HTR-8/SVneo (cell line): ENCODE measurements at places on chromosomes 3 and 15.

DNA sequence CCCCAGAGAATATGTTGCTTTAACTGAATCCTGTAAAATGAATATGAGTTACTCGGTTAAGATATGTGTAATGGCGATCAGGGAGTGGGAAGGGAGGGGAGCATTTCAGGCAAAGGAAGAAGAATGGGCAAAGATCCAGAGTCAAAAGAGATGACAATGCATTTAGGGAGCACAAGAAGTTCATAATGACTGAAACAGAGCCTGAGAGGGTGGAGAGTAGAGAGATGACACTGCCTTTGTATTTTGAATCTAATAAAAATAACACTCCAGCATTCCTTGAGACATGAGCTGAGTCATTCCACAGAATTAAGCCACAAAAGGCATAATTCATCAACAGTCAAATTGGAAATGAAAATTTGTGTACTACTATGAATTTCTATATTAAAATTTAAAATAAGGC is 105.3 kb upstream of the PEX5L start:
- no peak for DNase-seq

DNA sequence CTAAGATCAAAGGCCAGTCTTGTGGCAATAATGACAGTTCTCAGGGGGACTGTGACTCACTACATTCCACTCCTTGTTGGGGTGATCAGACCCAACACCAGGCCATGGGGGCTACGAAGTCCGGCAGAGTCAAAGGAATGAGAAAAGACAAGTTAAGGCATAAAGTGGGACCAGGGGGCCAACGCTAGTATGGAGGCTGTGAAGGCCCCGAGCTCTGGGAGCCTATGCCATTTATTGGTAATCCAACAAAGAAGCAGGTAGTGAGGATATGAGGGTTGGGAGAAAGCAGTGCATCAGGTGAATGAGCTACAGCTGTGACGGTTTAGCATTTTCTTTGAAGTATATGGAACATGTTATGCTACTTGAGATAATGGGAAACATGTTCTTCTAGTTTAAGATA is 104.4 kb upstream of the C2CD4B start:
- no peak for DNase-seq

DNA sequence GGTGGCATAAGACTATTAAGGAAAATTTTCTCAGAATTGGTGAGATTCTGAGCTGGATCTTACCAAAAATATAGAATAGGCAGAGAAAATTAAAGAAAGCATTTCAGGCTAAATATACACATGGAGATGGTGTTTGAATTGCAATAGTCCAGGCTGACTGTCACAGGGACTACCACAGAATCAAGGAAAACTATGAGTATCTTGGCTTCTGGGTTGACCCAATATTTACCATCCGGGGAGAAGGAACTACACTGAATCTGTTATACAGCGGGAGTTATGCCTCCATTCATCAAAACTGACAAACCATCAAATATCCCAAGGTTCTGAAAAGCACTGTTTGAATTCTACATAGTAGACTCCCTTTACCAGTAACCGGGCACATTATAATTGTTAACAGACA is 102.2 kb downstream of the TUSC7 start:
- DNase-seq, result no peak

GRCh38 chr3:153901152-153901551 is 220.0 kb upstream of the ARHGEF26 start:
- no peak for DNase-seq

DNA sequence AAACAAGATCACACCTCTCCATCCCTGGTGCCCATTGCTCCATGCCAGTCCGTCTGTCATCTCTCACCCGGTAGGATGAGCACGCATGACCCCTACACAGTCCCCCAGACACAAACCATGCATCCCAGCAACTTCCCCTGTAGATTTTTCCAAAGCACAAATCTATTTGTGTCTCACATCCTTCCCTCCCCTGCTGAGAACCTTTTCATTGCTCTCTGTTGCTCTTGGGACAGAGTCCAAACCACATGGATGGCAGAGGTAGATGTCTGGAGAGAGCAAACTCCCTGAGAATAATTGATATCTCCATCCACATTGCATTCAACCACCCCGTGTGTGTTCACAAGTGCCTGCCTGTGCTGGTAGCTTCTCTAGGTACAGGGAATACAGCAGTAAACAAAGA is 29.9 kb upstream of the LRTM1 start:
- no peak for DNase-seq

DNA sequence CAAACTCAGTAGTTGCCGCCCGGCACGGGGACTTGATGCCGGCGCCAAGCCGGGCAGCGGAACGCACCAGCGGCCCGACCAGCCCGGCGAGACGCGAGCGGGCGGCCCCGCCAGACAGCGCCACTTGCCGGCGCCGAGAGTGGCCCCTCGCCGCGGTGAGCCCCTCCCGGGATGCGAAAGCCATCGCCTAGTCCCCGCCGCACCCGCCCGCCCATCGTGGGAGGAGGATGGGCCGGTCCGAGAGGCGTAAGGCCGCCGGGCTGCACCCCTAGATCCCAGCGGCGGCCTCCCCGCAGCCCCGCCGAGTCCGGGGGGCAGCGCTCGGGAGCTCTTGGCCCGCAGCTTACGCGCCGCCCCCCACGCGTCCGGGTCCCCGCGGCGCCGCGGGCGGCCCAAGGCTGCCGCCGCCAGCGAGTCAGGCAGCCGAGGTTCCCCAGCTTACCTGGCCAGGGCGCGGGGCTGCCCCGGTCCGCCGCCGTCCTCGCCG is 609 bp downstream of the GOLGA8A start:
- peak; percentile 10 for DNase-seq

- no peak for DNase-seq
These were observed 107.4 kb downstream of the GLDN start for GRCh38 chr15:51448622-51449399.

- no peak for DNase-seq
These were observed 157.7 kb downstream of the RPLP1 start for GRCh38 chr15:69610277-69610676.

GRCh38 chr3:157155591-157155990 is 4.4 kb downstream of the CCNL1 start:
- no peak for DNase-seq

GRCh38 chr3:50573566-50574443 is 4.5 kb downstream of the HEMK1 start:
- no peak for DNase-seq

- no peak for DNase-seq
These were observed 57.7 kb upstream of the ATG7 start for GRCh38 chr3:11214451-11214978.

- DNase-seq, result no peak
These were observed 477.8 kb downstream of the RBMS3 start for GRCh38 chr3:29758434-29759322.

DNA sequence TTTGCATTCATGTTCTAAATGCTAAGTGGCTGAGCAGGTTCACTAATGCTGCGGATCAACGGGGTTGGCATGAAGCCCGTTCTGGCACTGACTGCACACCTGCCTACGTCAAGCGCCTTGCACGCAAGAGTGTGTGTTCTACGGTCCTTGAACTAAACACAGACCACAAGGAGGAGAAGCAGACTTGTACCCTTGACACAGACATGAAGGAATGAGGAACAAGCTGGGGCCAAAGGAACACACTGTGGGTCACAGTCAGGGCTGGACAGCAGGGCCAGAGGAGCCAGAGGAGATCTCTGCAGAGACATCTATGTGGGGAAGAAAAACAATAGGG is 48.0 kb upstream of the LDHAL6B start:
- no peak for DNase-seq

DNA sequence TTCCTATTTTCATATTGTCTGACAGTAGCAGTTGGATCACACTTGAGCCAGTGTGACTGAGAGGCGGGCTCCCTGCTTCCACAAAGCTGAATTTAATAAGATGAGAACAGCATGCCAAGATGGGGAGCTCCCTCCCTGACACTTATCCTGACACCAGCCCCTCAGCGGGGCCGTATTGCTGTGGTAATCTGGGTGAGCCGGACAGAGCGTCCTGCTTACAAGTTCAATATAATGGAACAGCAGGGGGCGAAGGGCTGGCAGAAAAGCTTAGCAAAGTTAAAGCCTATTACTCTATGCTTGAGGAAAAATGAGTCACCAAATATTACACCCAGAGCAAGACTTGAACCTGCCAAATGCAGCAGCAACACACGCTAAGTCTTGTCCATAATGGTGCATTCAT is 163.8 kb upstream of the CMC1 start:
- DNase-seq, result no peak

DNA sequence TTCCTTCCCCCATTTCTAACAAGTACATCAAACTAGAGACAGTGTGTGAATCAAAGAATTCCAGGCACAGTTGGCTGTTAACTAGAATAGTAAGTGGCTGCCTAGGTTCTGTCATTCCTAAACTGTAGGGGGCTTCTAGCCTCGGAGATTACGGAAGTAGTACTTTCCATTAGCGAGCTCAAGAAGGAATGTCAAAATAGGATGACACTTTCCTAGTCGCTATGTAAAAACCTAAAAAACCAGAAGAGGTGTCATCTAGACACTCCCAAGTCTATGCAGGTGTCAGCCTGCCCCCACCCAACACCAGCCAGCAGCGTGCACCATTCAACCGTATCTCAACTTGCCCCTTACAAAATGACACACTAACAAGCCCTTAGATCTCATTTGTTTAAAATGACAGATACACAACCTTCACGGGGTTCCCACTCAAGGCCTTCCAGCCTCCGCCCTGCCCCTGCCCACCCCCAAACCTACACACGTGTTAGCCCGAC is 874 bp downstream of the INO80 start:
- DNase-seq, result peak; percentile 52

DNA sequence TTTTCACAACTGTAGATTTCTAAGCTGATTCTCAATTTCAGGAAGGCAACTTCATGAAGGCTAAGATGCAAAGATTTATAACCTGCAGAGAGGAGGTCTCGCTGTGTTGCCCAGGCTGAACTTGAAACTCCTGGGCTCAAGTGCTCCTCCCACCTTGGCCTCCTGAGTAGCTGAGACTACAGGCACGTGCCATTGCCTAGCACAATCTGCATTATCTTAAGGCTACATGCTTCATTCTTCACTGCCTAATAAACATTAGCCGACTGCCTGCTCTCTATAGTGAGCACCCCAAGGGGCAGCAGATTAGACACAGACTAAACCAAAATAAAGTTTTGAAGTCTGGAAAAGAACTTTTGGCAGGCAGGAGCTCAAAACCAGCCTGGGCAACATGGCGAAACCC is 17.1 kb downstream of the CPEB1 start:
- no peak for DNase-seq
